ENCODE measurements at places on chromosomes 2 and 18.

GRCh38 chr2:62576276-62576939, 70.4 kb upstream of the TMEM17 start:
- DNase-seq, result no peak

DNA sequence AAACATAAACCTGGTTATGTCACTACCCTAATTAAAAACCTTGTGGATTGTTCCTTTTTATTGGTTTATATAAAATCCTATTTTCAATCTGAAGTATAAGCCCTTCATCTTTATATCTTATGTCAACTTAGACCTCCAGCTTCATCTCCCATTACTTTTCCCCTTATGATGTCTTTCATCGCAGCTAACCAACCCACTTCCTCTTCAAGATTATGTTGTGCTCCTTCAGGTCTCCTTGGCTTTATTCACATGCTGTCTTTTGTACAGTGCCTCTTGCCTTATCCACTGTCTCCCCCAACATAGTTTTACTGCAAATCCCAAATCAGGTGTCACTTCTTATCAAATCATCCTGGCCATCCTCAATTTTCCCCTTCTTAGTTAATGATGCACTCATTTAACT, 25.9 kb downstream of the MBD5 start:
- no peak for DNase-seq

GRCh38 chr2:79788952-79789651, 276.3 kb downstream of the CTNNA2 start:
- no peak for DNase-seq

- peak; percentile 24 for DNase-seq
Observed at GRCh38 chr2:221571025-221571550, 1.0 kb downstream of the EPHA4 start.

- DNase-seq, result no peak
Observed at GRCh38 chr18:74278058-74278457, 13.7 kb downstream of the CYB5A start.

DNA sequence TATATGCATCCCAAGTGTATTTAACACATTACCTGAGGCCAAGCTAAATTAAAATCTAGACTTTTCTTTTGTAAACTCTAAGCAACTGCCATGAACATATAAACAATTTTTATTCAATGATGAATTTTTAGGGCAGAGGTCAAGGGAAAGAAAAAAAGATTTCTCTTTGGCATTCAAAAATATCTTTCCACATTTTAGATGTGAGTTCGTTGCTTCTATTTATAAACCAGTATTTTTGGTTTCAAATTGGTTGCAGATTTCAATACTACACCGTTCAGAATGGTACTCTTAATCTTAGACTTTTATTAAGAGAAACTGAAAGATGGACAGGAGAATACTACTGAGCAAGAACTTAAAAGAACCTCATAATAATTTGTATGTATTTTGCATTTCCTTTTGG, 293.6 kb upstream of the CCDC68 start:
- DNase-seq, result no peak

GRCh38 chr2:177711483-177712265, 319.1 kb downstream of the AGPS start:
- DNase-seq, result no peak

- no peak for DNase-seq
Observed at GRCh38 chr2:52445686-52446085, 1321.9 kb upstream of the CHAC2 start.

DNA sequence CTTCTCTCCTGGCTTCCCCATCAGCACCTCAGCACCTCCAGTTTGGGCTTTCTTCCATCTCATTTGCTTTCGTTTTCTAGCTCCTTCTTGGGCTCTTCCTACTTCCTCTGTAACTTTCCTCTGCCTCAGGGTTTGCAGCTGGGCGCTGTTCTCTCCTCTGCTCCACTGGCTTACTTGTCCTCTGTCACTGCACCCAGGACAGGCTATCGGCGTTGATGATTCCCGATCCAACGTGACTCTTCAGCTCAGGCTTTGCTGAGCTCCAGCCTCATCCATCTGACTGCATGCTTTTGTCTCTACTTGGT, 362.4 kb downstream of the CYRIA start:
- DNase-seq, result no peak

GRCh38 chr2:144432921-144433320, 87.0 kb downstream of the ZEB2 start:
- no peak for DNase-seq

DNA sequence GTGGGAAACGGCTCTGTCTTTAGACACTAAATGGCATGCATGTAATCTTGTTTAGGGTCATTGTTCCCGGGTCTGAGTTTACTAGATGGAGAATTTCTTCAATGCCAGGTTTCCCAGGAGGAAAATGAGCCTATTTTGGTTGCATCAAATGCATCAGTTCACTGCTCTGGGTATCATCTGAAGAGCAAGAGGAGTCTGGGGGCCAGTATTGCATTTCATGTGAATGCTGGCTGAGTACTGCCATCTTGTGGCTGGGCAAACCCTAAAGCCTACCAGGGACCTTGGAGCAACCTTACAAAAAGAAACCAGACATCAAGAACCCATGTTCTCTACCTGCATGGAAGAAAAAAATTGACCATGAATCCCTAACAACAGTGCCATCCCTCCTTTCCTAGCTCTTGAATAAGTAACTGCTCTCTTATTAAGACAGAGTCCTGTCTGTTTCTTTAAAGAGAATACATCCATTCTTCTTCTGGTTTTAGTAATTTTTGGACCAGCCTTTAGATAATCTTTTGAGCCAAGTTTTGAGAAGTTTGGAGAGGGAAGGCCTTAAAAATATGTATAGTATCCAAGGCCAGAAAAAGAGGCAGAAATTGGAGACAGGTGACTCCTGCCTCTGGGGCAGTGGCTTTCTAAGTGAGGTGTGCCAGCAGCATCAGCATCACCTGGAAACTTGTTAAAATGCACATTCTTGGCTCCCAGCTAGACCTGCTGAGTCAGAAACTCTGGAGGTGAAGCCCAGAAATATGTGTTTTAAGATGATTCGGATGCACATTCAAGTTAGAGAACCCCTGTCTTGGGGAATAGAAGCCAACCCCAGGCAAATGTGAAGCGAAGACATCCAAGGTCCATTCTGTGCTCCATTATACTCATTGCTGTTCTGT, 261.0 kb upstream of the CXCR4 start:
- peak; percentile 50 for DNase-seq

GRCh38 chr2:171166328-171166983, 5.8 kb upstream of the TLK1 start:
- DNase-seq, result no peak

GRCh38 chr2:119232666-119232993, 9.0 kb downstream of the STEAP3 start:
- DNase-seq, result no peak

DNA sequence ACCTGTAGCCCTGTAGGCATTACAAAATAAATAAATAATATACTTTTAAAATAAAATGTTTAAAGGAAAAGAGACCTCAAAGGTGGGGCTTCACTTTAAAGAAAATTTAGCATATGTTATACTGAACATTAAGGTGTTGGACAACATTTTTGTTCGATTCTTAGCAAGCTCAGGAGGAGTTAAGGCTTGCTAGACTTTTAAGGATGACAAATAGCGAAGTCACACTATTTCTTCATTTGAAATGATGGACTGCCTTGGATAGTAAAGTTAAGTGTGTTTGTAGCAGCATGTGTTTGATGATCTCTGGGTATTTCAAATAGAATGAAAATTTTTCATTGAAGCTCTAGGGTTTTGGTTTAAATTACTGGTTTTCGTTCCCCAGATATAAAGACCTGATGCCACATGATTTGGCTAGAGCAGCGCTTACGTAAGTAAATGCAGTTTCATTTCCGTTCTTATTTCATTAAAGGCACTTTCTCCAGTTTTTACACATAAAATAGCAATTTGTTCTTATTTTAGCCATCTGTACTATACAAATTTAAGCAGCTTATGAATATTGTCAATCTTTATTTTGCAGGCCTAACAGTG, 24.9 kb downstream of the HADHB start:
- DNase-seq, result no peak

DNA sequence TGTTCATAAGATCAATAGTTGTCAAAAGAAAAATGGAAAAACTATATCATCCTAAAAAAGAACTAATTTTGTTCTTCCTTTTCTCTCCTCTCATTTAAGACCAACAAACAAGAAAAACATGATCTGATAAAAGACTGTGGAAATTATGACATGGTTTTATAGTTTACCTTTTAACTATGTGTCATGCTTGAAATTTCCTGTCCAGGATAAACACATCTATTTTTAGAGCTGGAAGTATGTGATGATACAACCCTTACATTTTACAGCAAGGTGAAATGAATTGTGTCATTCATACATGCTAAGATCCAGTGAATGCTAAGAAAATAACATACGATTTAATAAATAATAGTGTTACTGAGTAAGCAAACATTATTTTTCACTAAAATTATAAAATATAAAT, 89.9 kb downstream of the GULP1 start:
- no peak for DNase-seq

DNA sequence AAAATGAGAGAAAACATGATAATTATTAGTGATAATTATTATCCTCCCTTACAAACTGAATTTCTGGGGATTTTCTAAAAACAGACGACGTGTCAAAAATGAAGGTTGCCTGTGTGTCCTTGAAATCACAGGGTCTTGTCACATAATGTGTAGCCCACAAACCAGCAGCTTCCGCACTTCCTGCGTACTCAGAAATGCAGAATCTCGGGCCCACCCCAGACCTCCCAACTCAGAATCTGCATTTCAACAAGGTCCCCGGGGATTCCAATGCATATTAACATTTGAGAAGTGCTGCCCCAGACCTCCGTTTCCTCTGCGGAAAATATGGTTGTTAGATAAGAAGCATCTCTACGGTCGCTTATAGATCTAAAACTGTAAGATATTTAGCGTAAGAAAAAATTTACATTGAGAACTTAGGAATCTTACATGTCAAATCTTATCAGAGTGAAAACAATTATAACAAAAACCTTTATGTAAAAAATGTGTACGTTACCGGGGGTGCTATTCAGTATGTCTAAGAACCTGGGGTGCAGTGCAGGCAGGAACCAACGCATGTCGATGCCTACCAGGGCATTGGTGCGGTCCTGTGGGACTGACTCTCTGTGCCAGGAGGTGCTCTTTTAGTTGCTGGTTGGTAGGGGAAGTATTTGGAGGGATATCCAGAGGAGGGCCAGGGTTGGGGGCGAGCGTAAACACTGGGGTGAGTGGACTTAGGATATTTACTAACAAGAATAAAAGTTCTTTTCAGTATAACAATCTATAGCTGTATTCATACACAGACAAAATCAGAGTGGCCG, 15.2 kb downstream of the CDKL4 start:
- DNase-seq, result no peak

GRCh38 chr18:49638891-49639557, 77.2 kb downstream of the LIPG start:
- DNase-seq, result no peak

DNA sequence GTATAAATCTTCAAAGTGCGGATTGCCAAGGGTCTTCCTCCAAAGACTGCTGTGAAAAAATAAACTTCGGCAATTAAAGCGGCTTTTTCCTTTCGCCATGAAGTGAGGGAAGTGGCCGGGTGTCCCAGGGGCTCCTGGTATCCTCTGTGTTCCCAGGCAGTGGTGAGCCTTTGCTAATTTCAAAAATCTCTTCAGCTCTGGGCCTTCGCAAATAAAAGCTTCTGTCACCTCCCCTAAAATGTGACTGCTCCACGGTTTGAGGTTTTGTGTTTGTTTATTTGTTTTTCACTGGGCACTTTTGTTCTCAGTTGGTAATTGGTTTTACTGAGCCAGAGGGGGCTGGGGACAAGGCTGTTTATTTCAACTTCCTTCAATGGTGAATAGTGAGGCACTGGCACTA, 270.1 kb upstream of the POU3F3 start:
- DNase-seq, result no peak

DNA sequence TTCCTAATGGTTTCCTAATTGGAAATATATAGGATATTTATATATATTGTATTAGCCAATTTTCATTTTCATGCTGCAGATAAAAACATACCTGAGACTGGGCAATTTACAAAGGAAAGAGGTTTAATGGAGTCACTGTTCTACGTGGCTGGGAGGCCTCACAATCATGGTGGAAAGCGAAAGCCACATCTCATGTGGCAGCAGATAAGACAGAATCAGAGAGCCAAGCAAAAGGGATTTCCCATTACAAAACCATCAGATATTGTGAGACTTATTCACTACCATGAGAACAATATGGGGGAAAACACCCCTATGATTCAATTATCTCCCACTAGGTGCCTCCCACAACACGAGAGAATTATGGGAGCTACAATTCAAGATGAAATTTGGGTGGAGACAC, 242.5 kb upstream of the NETO1 start:
- no peak for DNase-seq

GRCh38 chr2:61694312-61695274, 156.4 kb upstream of the XPO1 start:
- DNase-seq, result peak; percentile 98

DNA sequence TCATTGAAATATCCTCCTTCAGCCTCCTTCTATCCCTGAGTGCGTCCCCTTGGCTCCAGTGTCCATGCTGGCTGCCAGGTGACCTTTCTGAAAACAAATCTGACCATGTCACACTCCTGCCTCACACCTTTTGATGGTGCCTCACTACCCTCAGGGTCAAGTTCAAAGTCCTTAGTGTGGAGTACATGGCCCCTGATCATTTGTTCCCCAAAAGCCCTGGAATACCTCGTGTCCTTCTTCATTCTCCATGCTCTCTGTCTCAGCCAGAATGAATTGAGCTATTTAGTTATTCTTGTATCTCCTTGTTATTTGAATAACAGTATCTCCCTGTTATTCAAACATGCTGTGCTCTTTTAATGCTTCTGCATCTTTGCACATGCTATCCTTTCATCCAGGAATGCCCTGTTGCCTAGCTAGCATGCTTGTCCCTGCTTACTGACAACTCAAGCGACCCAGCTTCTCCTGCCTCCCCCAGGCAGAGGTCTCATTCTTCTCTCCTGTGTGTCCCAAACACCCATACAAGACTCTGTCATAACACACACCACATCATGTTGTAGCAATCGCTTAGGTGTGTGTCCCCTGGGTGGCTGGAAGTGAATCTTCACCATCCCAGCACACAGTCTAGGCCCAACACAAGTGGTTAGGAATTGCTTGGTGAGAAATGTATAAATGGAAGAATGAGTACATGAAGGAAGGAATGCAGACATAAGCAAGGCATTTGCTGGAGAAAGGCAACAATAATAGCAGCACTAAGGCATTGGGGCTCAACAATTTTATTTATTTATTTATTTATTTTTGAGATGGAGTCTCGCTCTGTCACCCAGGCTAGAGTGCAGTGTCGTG, 144.0 kb downstream of the DDX1 start:
- no peak for DNase-seq

- no peak for DNase-seq
Observed at GRCh38 chr18:48595703-48596218, 56.9 kb downstream of the CTIF start.

DNA sequence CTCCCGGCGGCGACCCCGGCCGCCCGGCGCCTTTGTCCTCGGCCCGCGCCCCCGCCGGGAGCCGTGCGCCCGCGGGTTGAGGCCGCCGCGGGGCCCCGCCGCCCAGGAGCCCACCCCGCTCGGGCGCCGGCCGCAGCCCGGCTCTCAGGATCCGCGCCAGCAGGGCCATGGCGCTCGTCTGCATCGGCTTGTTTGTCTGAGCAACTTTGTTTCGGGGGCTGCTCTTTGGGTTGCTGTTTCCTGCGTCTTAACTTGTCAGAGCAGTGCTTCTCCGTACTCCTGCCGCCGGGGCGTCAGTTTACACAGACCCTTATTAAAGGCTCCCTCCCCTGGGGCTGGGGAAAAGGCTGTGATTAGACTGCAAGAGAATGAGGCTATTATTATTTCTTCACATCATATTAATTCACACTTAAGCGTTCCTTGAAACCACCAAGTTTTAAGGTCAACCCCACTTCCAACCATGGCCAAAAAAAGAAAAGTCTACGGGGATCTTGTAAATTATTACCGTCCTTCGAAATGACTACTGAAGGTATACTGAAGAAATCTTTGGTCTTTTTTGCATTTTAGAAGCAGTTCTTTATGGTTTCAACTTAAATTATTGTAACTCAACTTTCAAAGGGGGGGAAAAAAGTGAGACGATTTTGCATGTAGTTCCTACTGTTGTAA, at the start of gene CYP27C1:
TSS of gene CYP27C1 (minus strand) at position 198 of the 666 bp plus-strand sequence. CDS start at position 169, 29 bp downstream.
- no peak for DNase-seq

Data from colonic mucosa (tissue), 4 donors.